T-cell (primary cell): ENCODE measurements at places on chromosomes 12 and 14. TPM values are rescaled to one million over a fixed set of nuclear protein-coding genes. Genes with fewer than 3 reads are reported as not detected.

GRCh38 chr12:14984766-14985285 lies 12.0 kb downstream of the PDE6H start:
- no peaks in the 10 kb centered on the region for H3K36me3 ChIP-seq
- H3K27ac ChIP-seq, result no peak overlapping the region
- peaks cover 38% of the 10 kb centered on the region for H3K4me1 ChIP-seq

GRCh38 chr12:120214626-120215356 lies 13.9 kb upstream of the RPLP0 start:
- H3K4me3 ChIP-seq, result no peak overlapping the region

DNA sequence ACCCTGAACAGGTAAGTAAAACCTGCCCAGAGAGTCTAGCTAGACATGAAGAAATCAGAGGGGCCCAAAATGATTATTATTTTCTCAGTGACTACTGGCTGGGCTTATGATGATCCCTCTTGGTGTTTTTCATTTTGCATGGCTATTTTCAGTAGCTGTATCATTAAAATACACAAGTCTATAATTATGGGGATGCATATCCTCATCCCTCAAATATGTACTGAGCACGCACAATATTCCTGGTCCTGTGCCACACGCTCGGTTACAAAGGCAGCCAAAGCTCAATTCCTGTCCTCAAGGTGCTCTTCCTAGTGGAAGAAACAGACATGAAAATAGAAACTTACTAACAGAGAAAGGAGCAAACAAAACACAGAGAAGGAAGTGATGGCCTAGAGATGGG lies 180.0 kb downstream of the DAD1 start:
- H3K36me3 ChIP-seq, result no peaks in the 10 kb centered on the region
- H3K4me3 ChIP-seq, result no peak overlapping the region
- DNase-seq, result no peak
- H3K27me3 ChIP-seq, result no peaks in the 10 kb centered on the region

GRCh38 chr12:62998454-62998853 lies 63.5 kb upstream of the PPM1H start:
- no peak overlapping the region for H3K4me3 ChIP-seq
- H3K4me1 ChIP-seq, result no peaks in the 10 kb centered on the region
- H3K36me3 ChIP-seq, result no peaks in the 10 kb centered on the region
- no peak overlapping the region for H3K27ac ChIP-seq
- H3K27me3 ChIP-seq, result no peaks in the 10 kb centered on the region
- DNase-seq, result no peak

DNA sequence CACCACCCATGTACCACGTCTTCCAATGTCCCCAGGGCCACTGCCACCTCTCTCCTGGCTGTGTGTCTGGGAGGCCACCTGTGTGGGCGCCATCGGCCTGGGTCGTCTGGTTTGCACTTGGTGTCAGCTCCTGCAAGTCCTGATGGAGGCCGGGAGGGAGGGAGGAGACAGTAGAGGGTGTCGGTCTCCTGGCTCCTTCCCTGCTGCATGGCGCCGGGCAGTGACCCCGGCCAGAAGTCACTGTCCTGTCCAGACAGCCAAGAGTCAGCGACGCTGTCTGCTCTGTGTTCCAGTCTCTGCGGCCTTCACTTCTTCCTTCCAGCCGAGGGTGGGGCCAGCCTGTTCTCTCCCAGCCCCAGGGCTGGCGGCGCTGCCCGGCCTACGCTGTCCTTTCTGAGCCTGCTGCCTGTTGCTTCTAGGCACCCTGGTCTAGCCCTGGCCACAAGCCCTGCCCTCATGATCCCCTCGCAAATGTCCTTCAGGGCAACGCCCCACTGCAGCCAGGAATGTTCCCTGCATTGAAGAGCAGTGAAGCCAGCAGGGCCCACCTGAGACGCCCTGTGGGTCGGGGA lies 13.0 kb upstream of the LBHD2 start:
- H3K27me3 ChIP-seq, result peaks cover 2% of the 10 kb centered on the region
- H3K4me3 ChIP-seq, result no peak overlapping the region
- no peak for DNase-seq
- H3K4me1 ChIP-seq, result no peaks in the 10 kb centered on the region
- H3K27ac ChIP-seq, result no peak overlapping the region
- H3K36me3 ChIP-seq, result no peaks in the 10 kb centered on the region

- no peaks in the 10 kb centered on the region for H3K4me1 ChIP-seq
- H3K4me3 ChIP-seq, result no peak overlapping the region
- DNase-seq, result no peak
- no peak overlapping the region for H3K27ac ChIP-seq
- no peaks in the 10 kb centered on the region for H3K36me3 ChIP-seq
Measured at GRCh38 chr12:64912516-64913255, 88.2 kb downstream of the TBC1D30 start.

DNA sequence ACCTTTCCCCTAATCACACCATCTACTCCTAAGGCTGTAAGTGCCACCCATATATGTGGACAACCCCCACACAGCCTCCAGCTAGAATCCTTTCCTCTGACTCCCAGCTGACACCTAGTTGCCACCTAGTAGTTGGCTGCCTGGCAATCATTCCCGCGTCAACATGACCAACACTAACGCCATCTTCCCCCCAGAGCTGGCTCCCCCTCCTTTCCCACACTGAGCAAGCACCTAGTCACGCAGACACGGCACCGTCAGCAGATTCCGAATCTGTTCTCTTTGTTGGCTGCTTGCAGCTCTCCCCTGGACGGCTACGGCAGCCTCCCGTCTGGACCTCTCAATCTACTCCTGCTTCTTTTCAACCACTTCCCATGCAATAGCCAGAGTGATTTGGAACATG lies 27.7 kb downstream of the UBR7 start:
- H3K4me3 ChIP-seq, result no peak overlapping the region
- H3K4me1 ChIP-seq, result no peaks in the 10 kb centered on the region
- no peaks in the 10 kb centered on the region for H3K36me3 ChIP-seq
- no peaks in the 10 kb centered on the region for H3K27me3 ChIP-seq

The WDHD1 gene
- 2.5 TPM for total RNA-seq
